Activated T-helper 17 cell treated with anti-CD3 and anti-CD28 coated beads, Interleukin-2, amount 50 U/mL, for 72 hours (primary cell): ENCODE measurements at places on chromosomes 7 and 10. TPM values are rescaled to one million over a fixed set of nuclear protein-coding genes. Genes with fewer than 3 reads are reported as not detected.
A peak's percentile ranks its signal among the peaks of the same experiment; 100 is the strongest.

DNA sequence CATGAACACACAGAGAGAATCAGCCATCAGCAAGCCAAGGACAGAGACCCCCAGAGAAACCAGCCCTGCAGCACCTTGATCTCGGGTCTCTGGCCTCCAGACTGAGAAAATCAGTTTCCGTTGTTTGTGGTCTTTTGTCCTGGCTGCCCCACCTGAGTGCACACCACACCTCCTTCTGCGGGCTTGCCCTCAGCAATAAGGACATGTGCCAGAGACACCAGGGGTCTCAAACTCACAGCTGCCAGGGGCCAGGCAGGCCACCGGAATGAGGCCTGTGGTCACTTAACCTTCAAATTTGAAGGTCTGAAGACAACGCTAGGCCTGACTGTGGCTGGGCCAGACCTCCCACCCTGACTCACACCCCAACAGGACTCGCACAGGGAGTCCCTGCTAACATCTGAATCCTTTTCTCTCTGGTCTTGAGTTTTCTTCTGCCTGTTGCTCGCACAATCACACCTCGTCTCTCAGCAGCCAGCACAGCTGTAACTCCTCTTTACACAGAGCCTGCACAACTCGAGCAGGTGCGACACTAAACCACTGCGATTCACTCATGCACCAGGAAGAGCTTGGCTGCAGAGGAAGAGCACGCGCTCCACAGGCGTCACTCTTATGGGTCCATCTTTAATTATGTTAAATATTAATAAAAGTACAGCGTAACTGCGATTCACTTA lies 86.2 kb downstream of the CHST15 start:
- no peak for ATAC-seq

- no peak for ATAC-seq
Measured at GRCh38 chr7:93018716-93019115, 99.1 kb downstream of the SAMD9 start.

DNA sequence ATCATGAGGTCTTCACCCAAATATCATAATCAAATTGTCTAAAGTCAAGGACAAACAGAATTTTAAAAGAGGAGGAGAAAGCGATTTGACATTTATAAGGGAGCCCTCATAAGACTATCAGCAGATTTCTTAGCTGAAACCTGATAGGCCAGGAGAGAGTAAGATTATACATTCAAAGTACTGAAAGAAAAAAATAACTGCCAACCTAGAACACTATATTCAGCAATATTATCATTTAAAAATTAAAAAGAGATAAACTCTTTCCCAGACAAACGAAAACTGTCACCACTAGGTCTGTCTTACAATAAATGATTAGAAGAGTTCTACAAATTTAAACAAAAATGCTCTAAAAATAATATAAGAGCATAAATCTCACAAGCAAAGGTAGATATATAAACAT lies 154.1 kb upstream of the TMEM106B start:
- no peak for ATAC-seq

GRCh38 chr10:59677253-59677831 lies 32.3 kb downstream of the SLC16A9 start:
- no peak for ATAC-seq

- ATAC-seq: no peak
Measured at GRCh38 chr10:5844345-5845055, 31.3 kb upstream of the GDI2 start.

GRCh38 chr10:21364196-21365114 lies 161.0 kb downstream of the SKIDA1 start:
- no peak for ATAC-seq

DNA sequence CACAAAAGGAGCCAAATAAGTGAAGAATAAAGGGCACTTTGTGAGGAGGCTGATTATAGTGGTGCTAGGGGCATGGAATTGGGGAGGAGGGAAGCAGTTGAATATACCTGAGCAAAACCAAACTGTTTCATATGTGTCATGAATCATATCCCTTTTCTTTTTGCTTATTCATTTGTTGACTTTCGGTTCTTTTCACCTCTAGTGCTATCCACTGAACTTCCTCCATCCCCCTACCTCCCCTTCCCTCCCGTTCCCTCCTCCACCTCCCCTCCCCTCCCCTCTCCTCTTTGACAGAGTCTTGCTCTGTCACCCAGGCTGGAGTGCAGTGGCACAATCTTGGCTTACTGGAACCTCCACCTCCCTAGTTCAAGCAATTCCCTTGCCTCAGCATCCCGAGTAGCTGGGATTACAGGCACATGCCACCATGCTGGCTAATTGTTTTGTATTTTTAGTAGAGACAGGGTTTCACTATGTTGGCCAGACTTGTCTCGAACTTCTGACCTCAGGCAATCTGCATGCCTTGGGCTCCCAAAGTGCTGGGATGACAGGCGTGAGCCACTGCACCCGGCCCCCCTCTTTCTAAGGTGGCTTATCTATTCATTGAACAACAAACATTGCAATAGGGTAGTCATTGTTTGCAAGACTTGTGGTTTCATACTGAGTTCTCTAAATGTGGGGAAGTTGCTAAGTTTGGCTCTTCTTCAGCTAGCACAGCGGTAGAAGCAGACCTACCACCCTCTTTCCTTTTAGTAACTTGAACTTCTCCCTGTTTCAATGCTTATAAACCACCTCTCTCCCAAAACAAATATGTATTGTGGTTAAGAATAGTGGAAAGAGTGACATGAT lies 150.4 kb upstream of the PRPS1L1 start:
- ATAC-seq: peak; percentile 82

DNA sequence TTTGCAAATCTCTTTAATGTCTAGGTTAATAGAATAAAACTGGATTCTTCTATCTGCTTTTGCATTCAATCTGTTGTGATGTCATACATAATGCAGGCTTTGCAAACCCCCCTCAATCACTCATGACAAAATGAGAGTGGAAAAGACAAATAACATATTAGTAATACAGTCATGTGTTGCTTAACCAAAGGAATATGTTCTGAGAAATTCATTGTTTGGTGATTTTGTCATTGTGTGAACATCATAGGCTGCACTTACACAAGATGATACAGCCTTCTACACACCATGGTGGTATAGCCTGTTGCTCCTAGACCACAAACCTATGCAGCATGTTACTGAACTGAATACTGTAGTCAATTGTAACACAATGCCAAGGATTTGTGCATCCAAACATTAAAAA lies 87.3 kb upstream of the SEC61G start:
- no peak for ATAC-seq

The CYP26C1 gene
- not detected for total RNA-seq
